ENCODE measurements at places on chromosomes 12 and 14.

- peak; percentile 83 for DNase-seq
Measured at GRCh38 chr14:100640471-100641273, 53.5 kb upstream of the BEGAIN start.

GRCh38 chr12:75529826-75530225 lies 18.4 kb upstream of the KRR1 start:
- DNase-seq, result no peak

GRCh38 chr12:57099047-57099714 lies 10.3 kb downstream of the NAB2 start:
- DNase-seq, result no peak

- no peak for DNase-seq
Measured at GRCh38 chr14:99593971-99594841, 9.8 kb downstream of the CCDC85C start.

DNA sequence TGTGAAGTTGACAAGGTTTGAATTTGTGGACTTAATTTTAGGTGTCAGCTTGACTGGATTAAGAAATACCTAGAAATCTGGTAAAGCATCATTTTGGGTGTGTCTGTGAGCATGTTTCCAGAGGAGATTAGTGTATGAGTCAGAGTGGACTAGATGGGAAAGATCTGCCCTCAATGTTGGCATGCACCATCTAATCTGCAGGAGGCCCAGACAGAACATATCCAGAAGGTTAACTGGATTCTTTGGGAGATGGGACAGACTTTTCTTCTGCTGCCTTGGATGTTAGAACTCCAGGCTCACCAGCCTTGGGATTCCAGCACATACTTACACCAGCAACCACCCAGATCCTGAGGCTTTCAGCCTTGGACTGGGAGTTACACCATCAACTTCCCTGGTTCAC lies 14.1 kb downstream of the SGPP1 start:
- DNase-seq, result no peak

DNA sequence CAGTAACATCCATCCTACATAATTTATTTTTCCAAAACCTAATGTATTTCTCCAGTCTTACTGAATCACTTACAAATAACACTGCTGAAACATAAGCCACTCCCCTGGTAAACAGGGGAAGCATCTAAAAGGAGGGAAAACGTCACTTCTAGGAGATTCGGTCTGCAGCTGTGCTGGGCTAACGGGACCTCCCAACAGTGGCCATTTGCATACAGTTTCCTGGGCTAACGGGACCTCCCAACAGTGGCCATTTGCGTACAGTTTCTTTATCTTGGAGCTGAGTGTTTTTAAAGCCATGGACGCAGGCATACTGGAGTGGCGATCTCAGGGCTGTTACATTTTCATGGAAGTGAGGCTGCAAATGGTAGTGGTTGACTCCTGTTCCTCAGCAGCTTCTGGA lies 242.9 kb downstream of the TMEM132D start:
- DNase-seq, result no peak

DNA sequence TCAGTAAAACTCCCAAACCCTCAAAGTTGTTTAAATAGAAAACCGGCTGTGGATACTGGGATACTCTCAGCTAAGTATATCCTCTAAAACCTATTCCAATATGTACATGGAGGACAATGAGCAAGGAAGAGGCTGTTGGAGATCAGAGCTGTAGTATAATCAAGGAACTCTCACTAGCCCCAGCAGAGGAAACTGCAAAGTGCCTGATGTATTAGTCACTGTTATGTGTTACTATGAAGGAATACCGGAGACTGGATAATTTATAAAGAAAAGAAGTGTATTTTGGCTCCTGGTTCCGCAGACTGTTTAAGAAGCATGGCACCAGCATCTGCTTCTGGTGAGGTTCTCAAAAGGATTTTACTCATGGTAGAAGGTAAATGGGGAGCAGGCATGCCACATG lies 65.6 kb upstream of the RPL10L start:
- no peak for DNase-seq

- DNase-seq, result no peak
Measured at GRCh38 chr14:24074625-24075484, 3.5 kb downstream of the CPNE6 start.

- no peak for DNase-seq
Measured at GRCh38 chr14:68984686-68985085, 5.6 kb upstream of the ACTN1 start.

- DNase-seq, result no peak
Measured at GRCh38 chr14:94535506-94535905, 25.7 kb upstream of the SERPINA4 start.

DNA sequence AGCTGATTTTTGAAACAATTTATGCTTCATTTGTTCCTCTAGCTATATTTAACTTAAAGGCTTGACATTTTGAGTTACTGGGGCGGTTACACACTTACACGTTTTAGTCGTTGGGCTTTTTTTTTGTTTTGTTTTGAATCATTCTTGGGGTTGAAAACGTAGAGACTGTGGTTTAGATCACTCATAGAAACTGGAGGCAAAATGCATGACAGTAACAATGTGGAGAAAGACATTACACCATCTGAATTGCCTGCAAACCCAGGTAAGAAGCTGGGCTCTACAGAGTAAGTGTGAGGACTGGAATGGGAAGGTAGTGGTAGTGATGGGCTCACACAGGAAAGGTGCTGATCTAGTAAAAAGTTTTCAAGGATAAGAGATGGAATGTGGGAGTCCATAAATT lies at the start of gene CLEC2D:
CLEC2D (plus strand) TSS at position 180 of the 400 bp plus-strand sequence; CDS start at position 202, 22 bp downstream.
- peak; percentile 82 for DNase-seq

GRCh38 chr14:71933001-71933587 lies 865 bp downstream of the RGS6 start:
- no peak for DNase-seq

DNA sequence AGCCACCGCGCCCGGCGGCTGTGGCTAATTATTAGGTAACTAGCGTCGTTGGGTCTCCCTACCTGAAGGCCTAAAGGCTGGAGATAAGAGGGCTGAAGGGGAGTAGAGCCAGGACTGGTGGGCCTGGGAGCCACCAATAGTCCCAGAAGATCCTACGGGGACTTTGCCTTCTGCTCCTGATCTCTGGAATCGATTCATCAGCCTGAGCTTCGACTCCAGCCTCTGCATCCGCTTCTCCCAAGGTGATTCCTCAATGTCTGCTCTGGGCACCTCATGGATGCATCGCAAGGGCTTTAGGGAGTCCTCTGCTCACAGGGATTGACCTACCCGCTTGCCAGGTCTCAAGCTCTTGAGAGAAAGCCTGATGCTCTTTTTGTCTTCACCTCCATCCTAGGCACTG lies 14.7 kb upstream of the KDM2B start:
- no peak for DNase-seq

GRCh38 chr12:77777274-77777673 lies 53.4 kb upstream of the NAV3 start:
- DNase-seq, result no peak

GRCh38 chr12:131905630-131906091 lies 11.2 kb downstream of the ULK1 start:
- DNase-seq, result no peak

- DNase-seq, result no peak
Measured at GRCh38 chr14:74574706-74575105, 37.3 kb downstream of the LTBP2 start.

DNA sequence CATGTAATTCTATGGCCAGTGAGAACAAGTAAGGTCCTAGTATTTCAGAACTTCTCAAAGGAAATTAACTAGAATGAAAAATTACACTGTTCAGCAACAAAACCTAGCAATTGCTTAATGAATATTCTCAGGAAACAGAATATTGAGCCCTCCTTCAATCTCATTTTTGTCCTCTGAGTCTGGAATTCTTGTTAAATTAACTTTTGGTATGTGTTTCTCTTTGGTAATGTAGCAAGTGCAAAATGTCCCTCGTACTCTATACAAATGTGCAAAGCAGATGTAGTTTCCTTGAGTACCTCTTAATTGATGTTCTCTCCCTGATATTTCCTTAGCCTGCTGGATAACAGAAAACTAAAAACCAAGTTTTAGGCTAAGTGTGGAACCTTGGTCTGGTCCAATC lies 190.8 kb upstream of the CNOT2 start:
- no peak for DNase-seq

GRCh38 chr12:132506328-132507160 lies 16.6 kb downstream of the FBRSL1 start:
- DNase-seq, result peak; percentile 62

DNA sequence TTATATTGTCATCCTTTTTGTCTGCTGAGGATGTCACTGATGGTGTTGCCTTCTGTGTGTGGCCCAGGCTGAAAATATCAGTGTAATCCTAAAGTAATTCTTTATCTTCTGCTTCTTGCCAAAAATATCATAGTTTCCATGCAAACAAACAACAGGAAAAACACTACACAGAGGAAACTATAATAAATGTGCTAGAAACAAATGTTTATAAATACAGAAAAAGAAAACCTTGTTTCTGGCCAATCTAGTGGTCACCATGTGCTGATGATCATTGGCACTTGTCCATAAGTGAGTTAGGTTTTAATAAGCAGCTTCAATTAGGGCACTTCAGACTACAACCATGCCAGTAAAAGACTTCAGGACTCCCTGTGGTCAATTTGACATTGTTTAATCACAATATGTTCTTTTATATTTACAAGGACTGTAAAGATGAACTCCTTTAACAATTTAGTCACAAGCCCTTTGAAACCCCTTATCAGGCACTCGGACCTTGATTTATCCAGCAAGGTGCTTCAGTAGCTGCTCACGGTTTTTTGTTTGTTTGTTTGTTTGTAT lies 124.8 kb downstream of the TMTC3 start:
- DNase-seq, result no peak

DNA sequence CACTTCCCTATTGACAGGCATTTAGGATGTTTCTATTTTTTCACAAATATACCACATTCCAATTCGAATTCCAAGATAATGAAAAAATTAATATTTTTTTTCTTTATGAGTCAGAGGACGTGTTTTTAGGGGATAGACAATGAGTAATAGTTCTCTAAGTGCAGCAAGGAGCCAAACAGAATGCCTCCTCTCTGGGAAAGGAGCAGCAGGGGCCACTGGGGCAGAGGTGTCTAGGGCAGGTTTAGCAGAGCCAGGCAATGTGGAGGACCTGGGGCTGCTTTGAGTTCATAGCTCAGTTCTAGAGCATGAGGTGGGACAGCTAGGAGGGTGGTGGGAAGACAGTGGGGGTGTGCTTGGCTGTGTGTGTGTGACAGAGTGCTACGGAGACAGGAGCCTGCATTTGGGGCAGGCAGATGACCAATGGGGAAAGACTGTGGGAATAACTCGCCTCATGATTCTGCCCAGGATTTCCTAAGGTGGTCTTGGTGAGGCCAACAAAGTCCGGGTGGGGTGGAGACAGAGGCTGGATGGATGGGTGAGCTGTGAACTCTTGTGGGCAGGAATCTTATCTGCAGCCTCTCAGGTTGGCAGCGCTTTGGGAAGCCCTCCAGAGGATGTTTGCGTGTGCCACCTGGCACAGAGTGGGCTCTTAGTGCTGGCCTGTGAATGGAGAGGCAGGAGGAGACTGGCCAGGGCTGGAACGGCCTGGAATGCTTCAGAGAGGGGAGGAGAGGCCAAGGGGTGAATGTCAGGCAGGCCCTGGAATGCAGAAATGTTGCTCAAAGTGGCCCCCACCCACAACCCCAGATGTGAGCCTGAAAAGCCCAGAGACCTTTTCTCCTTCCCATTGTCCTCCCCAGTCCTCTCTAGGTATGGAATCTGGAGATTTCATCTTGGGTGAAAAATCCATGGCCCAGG lies 2.4 kb upstream of the KRT7 start:
- DNase-seq, result no peak

- DNase-seq, result no peak
Measured at GRCh38 chr14:106039400-106039799, 513.0 kb downstream of the TMEM121 start.

GRCh38 chr14:73712540-73713180 lies 1.5 kb downstream of the PNMA1 start:
- peak; percentile 13 for DNase-seq

- no peak for DNase-seq
Measured at GRCh38 chr12:26128168-26128567, 3.3 kb upstream of the BHLHE41 start.

- DNase-seq, result no peak
Measured at GRCh38 chr12:130920119-130920703, 33.5 kb upstream of the ADGRD1 start.

DNA sequence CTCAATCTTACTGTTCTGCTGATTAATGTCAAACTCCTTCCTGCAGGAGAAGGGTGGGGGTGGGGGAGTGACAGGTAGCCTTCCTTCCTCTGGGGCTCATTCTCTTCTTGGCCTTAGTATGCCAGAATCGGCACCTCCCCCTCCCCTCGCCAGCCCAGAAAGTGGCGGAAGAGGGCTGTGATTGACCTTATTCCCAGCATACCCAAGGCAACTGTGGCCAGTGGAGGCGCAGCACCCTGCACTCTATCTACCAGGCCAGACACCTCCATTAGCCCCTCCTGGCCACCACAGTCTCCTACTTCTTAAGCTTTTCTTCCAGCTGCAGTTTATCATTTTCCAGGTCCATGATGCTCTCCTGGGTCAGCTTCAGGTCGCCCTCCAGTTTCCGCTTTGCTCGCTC lies 15.5 kb downstream of the MYH6 start:
- DNase-seq, result no peak

- no peak for DNase-seq
Measured at GRCh38 chr12:127174881-127175280, 1092.1 kb upstream of the TMEM132C start.

Data from CD4-positive, alpha-beta memory T cell (primary cell).